Kidney capillary endothelial cell (primary cell): ENCODE measurements at places on chromosomes 11 and 22.

DNA sequence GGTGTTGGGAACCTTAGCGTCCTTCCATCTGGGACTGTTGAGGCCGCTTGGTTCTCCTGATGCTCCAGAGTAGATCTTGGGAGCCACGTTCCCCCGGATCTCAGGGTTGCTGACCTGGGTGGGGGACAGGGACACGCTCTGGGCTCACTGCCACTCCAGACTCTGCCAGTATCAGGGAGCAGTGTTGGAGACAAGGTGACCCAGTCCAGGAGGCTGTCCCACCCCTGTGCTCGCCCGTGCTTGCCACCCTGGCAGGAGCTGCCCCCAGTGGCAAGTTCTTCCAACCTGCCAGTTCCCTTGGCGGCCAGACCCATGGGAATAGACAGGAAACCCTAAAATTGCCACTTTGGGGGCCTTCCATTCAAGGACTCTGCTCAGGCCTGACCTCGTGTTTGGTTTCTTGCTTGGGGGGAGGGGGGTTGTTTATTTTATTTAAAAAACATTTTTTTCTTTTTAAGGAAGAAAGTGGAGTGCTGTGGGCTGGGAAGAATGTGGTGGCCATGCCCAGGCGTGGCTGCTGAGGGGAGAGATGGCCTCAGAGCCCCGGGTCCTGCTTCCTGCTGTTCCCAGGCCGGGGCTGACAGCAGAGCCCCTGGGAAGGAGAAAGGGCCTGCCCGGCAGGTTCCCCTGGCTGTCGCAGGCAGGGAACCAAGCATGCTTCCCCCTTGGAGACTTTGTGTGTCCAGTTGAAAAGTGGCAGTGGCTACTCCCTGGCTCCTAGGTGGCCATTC, 7.2 kb downstream of the GRK2 start:
- no peak for DNase-seq

- DNase-seq: no peak
Observed at GRCh38 chr11:63532799-63533475, 3.7 kb upstream of the PLAAT4 start.

DNA sequence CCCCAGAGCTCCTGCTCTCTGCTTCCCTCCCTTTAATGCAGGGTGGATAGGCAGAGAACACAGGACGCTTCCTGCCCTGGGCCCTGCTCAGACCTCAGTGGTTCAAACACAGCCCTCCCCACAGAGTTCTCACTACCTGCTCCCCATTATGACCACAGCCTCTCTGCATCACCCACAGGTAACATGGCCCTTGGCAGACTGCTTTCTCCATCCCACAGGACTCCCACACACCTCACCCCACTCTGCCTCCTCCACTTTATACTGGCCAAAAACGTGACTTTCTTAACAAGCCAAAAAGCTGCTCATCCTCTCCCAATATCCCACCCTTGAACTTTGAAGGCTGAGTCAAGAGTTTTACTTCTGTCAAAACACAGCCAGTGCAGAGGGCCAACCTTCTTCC, 33.8 kb downstream of the BUD13 start:
- DNase-seq: no peak

- DNase-seq: no peak
Observed at GRCh38 chr11:109706945-109707344, 285.0 kb downstream of the C11orf87 start.

- DNase-seq: peak; percentile 58
Observed at GRCh38 chr11:75275581-75275980, 35.0 kb downstream of the TPBGL start.

DNA sequence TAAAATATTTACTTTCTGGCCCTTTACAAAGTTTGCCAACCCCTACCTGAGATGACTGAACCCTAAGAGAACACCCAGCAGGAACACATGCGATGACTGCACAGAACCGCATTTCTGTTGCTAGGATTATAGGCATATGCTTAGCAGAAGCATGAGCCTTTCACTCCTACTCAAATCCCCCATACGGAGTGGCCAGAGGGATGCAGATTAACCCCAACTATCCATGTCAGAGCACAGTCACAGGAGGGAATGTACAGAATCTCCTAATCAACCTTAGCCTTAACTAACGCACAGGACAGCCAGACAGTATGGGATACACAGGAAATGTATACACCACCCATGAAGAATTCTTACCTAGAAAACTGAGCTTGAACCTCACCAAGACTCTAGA, 6.2 kb downstream of the HPS4 start:
- DNase-seq: no peak

- DNase-seq: peak; percentile 33
Observed at GRCh38 chr22:42364604-42365110, 67.5 kb downstream of the NFAM1 start.

DNA sequence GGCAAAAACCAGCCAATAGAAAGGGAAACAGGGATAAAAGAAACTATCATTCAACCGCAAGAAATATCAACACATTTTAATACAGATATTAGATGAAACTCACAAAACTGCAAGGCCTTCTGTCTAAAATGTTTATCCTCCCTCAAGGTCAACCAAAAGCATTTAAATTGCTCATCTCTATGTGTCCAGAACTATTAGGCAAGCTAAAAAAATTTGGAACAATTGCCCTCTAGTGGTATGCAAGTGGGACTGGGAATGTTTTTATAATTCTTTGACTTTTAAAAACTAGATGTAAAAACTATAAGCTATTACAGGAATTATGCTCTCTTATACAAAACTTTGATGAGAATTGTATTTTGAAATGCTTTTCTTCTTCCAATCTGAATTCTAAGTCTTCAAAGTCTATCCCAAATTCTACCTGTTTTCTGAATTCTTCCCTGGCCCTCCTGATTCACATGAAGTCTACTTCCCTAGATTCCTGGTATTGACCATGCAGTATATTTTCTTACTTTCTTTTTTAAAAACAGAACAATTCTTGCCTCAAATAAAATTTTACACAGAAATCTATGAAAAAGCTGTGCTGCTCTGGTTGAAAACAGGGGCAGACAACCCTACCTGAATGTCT, 4.9 kb downstream of the CWC15 start:
- DNase-seq: peak; percentile 57

GRCh38 chr11:80815752-80816453, 1375.1 kb upstream of the TENM4 start:
- peak; percentile 76 for DNase-seq

GRCh38 chr11:105211806-105212554, 72.4 kb upstream of the CARD18 start:
- DNase-seq: no peak

DNA sequence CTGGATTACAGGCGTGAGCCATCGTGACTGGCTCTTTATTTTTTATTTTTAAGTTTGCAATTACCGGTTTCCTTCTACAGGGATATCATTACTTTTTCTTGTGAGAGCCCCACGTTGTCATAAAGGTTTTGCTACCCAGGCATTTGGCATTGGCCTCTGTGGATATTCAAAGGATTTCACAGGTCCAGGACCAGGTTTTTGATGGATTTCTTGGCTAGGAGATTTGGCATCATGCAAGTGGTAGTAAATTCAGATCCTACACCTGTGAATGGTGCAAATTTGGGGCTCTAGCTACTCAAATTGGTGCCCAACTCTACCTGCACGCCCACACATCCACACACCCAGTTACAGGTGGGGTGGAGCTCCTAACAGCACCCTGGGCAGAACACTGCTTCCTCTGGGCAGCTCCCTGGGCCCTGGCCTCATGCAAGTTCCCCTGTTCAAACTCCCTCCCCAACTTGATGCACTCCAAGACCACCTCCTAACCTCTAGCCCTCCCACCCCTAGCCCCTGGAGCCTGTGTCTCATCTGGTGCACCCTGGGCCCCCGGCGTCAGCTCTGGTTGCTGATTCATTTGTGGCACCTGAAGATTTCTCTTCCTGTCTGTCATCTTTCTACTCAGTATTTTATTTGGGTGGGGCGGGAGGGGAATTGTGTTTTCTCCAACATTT, 9.3 kb upstream of the MRGPRD start:
- DNase-seq: no peak

DNA sequence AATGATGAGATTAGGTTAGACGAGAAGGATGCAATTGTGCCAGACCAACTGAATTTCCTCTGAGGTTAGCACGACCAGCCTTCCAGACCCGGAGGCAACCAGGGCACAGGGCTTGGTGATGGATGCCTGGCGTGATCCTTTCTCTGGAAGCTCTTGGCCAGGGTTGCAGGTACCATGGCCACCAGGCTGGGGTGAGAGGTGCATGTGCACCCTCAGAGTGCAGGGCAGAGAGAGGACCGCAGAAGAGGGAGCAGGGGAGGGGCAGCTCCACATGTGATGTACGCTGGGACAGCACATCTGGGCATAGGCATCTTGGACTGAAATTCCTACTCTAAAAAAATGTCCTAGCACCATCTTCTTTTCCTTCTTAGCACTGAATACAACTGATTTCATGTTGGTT, 10.9 kb downstream of the KCNJ1 start:
- no peak for DNase-seq

DNA sequence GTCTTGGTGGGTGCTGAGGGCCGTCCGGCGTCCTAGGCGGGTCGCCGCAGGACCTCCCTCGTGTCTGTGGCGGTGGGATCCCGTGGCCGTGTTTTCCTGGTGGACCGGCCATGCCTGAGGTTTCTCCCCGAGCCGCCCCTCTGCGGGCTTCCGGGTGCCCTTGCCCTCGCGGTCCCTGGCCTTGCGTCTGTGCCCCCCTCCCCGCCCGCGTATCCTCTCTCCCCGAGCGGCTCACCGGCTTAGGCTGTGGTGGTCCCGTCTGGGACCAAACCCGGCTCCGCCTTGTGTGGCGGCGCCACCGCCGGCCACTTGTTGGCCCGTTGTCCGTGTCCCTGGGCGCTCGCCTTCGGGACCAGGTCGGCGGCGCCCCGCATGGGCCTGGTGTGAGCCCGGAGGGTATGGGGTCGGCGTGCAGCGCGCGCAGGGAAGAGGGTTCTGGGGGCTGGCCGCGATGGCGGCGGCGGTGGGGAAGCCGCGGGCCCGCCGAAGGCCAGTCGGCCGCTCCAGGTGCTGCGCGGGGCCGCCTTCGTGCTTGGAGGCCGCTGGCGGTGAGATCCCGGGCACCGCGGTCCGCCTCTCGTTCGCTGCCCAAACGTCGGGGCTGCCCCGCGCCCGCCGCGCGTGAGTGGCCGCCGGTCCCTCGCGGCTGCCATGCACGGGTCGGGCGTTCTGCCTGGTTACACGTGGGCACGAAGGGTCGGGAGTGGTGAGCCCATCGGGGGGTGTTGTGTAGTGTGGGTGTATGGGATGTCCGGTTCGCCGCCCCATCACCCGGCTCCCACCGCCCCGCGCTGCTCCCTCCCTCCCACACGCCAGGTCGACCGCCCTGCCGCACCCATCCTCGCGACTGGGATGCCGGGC, 3899.1 kb upstream of the OR11H1 start:
- no peak for DNase-seq

DNA sequence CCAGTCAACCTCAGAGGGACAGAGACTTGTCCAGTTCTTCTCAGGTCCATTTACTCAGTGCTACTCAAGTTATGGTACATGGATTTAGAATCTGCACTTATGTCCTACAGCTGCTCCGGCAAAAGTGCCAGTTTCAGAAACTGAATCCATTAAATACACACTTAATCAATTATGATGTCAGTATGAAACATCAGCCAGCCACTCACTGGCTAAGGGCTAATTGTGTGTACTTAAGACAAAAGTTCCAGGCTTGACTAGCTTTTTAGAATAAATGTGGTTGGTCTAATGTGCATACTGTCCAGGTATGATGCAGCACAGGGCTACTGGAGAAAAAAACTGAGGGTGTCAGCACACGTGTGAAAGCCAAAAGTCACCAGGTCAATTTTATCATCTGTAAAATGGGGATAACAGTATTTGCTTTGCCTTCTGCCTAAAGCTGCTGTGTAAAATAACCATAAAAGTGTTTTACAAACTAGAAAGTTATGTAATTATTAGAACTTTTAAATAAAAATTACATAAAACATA, 55.4 kb upstream of the CYP2D6 start:
- no peak for DNase-seq

DNA sequence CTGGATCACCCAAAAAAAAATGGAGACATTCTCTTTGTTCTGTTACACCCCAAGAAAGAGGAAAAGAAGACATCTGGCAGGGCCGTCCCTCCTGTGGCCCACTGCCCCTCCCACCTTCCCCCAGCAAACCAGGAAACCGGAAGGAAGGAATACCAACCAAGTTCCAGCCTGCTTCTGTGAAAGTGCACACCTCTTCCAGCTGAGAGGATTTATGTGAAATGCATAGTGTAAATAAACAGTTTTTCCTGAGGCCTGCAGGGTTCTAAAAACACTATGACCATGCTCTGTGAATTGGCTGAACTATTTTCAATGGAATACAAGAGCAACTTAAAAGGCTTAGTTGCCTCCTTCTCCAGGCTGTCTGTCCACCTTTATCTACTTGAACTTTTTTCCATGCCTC, 50.0 kb upstream of the CHST1 start:
- DNase-seq: no peak

GRCh38 chr22:42717197-42717928, 3.3 kb downstream of the A4GALT start:
- DNase-seq: no peak

DNA sequence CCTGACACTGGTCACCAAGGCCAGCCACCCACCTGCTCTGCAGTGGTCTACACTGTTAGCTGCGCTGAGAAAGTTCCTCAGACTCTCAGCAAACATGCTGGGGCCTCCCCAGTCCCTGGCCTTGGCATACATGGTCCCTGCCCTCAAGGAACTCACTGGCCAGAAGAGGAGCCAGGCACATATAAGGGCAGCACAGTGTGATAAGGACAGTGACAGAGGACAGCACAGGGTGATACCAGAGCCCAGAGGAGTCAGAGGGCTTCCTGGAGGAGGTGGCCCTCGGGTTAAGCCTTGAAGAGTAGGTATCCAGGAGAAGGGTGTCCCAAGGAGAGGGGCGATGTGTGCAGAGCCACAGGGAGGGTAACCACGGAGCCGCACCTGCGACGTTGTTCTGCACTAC, 624 bp downstream of the ART1 start:
- no peak for DNase-seq

DNA sequence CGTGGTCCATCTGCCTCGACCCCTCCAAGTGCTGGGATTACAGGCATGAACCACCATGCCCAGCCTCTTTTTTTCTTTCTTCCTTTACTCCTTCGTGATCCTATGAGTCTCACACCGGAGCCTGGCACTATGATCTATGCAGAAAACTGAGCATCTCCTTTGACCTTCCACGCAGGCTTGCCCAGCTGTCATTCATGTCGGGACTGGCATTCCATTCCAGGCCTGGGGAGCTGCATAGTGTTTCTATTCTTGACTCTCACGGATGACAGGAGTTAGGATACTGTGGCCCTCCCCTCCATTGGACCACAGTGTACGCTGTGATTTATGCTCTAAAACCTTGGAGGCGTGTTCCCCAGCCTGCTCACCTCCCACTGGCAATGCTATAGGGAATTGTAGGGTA, 611.8 kb downstream of the BRD1 start:
- DNase-seq: no peak
